ENCODE measurements at places on chromosomes 11 and 22. TPM values are rescaled to one million over a fixed set of nuclear protein-coding genes. Genes with fewer than 3 reads are reported as not detected.

LDLRAD3 gene
- total RNA-seq, result 20.0 TPM

BTBD18 gene
- total RNA-seq, result not detected

HTR3B gene
- not detected for total RNA-seq

CST6 gene
- total RNA-seq, result not detected

ANGPTL5 gene
- total RNA-seq, result 0.05 TPM

OR4A47 gene
- total RNA-seq, result not detected

FADS3 gene
- 61.1 TPM for total RNA-seq

OMP gene
- total RNA-seq, result not detected

CASP12 gene
- total RNA-seq, result not detected

P2RX6 gene
- 0.70 TPM for total RNA-seq

GATD1 gene
- 50.3 TPM for total RNA-seq

MYRF gene
- 23.1 TPM for total RNA-seq

DCHS1 gene
- 0.06 TPM for total RNA-seq

GAL3ST1 gene
- total RNA-seq, result 8.0 TPM

PIM3 gene
- total RNA-seq, result 38.2 TPM

RBM7 gene
- total RNA-seq, result 30.1 TPM

APBB1 gene
- total RNA-seq, result 16.9 TPM

MS4A7 gene
- not detected for total RNA-seq

CTSF gene
- 34.1 TPM for total RNA-seq

CBX7 gene
- total RNA-seq, result 1.3 TPM

FGF3 gene
- total RNA-seq, result not detected

SEPTIN3 gene
- total RNA-seq, result 1.4 TPM

TRIM6 gene
- total RNA-seq, result 13.1 TPM

MPPED1 gene
- total RNA-seq, result not detected

P4HA3 gene
- 45.2 TPM for total RNA-seq

P2RY2 gene
- total RNA-seq, result 11.4 TPM

OR51B4 gene
- not detected for total RNA-seq

GGTLC3 gene
- not detected for total RNA-seq

SCGB1C1 gene
- total RNA-seq, result not detected

LRRC74B gene
- total RNA-seq, result not detected

SERHL2 gene
- 0.25 TPM for total RNA-seq

BLID gene
- total RNA-seq, result not detected

RASSF10 gene
- total RNA-seq, result 5.7 TPM

INSC gene
- total RNA-seq, result not detected

HIRA gene
- 24.7 TPM for total RNA-seq

GNG3 gene
- total RNA-seq, result not detected

HOATZ gene
- total RNA-seq, result not detected

ATP6V1E1 gene
- total RNA-seq, result 121 TPM

KRTAP5-2 gene
- not detected for total RNA-seq

KRTAP5-1 gene
- total RNA-seq, result not detected

CASP5 gene
- total RNA-seq, result not detected

RPS6KB2 gene
- 51.2 TPM for total RNA-seq

HEPHL1 gene
- not detected for total RNA-seq

RNF26 gene
- total RNA-seq, result 34.4 TPM

TPST2 gene
- 9.0 TPM for total RNA-seq

SORL1 gene
- total RNA-seq, result 1.7 TPM

PKNOX2 gene
- not detected for total RNA-seq

C11orf97 gene
- total RNA-seq, result not detected

OR8A1 gene
- not detected for total RNA-seq

PRG3 gene
- total RNA-seq, result not detected

SLC15A3 gene
- total RNA-seq, result not detected

RASGRP2 gene
- 1.1 TPM for total RNA-seq

GGTLC2 gene
- not detected for total RNA-seq

SLC43A3 gene
- total RNA-seq, result 0.70 TPM

SMTNL1 gene
- not detected for total RNA-seq

ST14 gene
- total RNA-seq, result 0.06 TPM

TOLLIP gene
- total RNA-seq, result 39.2 TPM

TSSK2 gene
- total RNA-seq, result not detected

GRM5 gene
- total RNA-seq, result 0.01 TPM

GRAP2 gene
- total RNA-seq, result not detected
